Activated effector memory CD4-positive, alpha-beta T cell treated with Interleukin-2 at 50 U/mL for 16 hours (primary cell): ENCODE measurements at places on chromosomes 6 and 20.

DNA sequence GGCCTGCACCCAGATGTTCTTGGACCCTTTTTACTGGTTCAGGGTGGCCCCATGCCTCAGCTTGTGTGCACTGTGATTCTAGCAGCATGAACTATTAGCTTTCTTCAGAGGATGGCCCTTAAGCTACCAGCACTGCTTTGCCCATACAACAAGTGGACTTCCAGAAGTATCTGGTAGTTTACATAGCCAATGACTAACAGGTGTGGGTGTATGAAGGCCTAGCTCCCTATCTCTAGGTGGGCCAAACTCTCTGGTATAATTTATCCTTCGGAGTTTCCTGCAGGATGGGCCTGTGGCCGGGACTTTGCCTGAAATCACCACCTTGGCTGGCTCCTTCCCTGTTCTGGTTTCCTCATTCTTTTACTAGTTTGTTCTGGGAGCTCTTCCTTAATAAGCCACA, 26.1 kb upstream of the JAG1 start:
- no peak for DNase-seq

DNA sequence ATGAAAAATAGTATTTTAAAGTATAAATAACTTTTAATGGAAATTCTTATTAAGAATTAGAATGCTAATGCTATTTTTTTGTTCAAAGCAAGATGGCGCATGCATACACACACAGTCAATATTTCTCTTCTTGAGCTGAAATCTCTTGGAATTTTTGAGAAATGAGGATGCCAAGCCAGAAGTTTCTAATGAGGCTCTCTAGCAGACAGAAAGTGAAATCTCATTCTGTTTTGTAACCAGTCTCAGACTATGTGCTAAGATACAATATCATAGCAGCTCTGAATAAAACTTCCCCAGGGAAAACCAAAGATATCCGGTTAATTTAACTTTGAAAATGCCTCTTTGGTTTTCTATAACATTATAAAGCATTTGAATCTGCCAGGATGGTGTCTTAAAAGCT, 97.2 kb upstream of the HDAC2 start:
- DNase-seq, result no peak

- no peak for DNase-seq
Observed at GRCh38 chr20:13418263-13419229, 197.5 kb downstream of the ISM1 start.

GRCh38 chr6:116405138-116405537, 34.4 kb downstream of the DSE start:
- no peak for DNase-seq

DNA sequence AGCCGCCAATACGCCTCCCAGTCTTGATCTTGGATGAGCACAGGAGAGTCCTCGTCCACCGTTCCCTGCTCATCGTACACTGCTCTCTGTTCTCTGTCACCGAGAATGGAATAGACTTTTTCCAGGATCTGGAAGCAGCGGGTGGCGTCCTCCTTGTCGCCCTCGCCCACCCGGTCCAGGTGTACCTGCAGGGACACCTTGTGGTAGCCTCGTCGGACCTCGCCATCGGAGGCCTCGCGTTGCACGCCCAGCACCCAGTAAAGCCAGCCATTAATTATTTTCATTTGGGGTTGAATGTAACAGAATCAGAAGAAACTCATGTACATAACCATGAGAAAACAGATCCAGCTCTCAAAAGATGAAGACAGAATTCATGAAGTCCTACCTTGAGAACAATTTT, 59.9 kb downstream of the JAG1 start:
- no peak for DNase-seq

DNA sequence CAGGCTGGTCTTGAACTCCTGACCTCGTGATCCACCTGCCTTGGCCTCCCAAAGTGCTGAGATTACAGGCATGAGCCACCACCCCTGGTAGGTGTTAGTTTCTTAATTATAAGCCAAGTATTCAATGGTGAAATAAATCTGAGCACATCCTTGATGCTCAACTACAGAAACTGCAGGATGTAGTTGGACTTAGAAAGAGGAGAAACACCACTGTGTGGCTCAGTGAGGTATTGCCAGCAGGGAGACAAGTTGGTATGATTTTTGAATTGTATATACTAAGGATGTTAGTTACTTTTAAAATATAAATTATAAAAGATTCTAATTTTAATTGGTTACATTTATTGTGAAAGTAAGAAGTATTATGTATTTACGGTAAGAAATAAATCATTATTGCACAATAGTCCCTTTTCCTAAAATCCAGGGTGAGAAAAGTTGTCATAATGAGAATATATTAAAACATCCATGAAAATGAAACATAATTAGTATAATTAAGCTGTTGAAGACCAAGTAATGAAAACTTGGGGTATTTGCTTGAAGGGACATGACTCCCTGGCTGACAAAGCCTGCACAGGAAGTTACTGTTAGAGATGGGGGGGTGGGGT, 17.6 kb downstream of the SLC18B1 start:
- DNase-seq, result no peak

DNA sequence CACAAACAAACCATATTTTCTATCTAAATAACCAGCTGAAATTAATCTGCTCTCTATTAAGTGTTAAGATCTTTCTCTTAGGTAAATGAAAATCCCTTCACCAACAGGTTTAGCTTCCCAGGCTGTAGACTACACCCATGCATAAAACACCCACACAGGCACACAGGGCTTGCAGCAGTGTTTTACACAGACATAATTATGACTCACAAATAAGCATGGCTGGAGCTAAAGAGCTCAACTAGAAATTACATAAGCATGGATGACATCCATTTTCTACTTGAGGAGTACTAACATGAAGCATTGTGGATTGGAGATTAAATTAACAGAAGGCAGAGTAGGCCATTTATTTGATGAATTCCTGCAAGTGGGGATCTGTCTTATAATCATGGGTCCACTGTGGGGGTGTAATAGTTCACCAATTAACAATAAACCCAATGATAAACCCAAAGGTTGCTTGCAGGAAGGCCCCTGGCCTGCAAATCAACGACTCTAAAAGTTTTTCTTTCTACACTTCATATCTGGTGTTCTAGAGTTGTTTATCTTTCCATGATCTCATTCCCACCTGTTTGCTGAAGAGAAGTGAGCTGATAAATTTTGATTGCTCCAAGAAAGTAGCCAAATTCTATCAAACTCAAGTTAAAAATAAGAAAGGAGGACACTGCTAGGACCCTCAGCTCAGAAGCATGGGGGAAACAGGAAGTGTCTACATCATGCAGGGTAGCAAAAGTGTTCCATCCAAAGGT, 33.8 kb upstream of the E2F3 start:
- no peak for DNase-seq

DNA sequence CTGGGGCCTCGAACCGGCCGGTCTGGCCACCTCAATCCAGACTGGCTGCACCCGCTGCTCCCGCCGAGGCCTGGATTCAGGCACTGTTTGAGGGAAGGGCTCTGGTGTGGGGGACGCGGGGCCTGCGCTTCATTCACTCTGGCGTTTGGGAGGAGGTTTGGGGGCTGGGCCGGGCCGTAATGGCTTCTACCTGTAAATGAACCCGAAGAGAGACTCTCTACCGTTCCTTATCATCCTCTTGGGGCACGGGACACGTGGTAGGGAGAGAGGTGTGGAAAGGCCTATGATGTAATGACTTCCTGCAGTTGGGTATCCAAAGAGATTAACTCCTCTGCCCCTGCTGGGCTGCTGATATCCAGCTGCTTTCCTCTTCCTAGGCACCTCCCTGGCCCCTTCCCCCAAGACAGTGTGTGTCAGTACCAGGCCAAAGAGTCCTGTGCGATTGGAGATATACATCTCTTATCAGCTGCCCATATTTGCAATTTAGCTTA, 1.8 kb downstream of the FOXO3 start:
- DNase-seq, result no peak

DNA sequence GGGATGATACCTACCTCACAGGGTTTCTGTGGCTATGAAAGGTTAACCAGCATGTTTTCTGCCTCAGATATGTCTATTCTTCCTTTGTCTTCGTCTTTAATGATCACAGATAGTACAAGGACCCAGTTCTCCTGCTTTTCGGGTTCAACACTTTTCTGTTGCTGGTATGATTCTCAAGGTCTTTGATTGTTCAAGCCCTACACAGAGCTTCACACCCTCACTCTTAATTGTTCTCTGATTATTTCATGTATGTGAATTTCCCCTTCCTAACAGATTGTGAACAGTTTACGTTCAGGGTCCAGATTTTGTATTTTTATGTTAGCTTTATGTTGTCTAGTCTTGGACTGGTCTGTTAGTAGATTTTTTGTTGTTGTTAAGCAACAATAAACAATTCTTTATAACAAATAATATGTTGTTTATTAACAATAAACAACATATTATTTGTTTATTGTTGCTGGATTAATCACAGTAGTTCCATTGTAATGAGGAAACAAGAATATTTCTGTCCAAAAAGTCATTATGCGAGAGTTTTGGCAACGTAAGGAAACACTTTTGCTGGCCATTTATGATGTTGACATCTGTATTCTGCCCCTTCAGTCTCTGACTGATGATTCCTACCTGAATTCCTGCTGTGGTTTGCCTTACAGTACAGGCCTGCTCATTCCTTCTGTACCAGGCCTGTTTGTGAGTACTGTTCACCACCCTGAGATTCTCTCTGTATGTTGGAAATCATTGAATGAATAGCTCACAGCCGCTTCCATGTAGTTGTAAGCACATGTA, 27.2 kb upstream of the TULP4 start:
- DNase-seq, result no peak

DNA sequence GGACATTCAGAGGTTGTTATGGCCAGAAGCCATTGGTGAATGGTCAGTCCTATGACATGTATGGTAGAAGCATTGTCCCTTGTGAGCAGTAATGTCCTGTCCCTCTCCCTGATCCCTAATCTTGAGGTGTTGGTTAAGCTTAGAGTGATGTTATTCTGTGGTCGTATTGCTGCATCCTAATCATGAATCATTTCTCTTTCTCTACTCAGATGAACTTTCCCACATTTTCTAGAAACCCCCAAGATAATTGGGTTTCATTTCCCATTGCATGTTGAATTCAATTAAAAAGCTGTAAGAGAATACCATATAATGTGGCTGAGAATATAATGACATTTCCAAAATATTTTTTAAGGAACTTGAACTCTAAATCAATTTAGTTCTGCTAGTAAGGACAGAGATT, 175.1 kb downstream of the PLCB4 start:
- DNase-seq, result no peak

DNA sequence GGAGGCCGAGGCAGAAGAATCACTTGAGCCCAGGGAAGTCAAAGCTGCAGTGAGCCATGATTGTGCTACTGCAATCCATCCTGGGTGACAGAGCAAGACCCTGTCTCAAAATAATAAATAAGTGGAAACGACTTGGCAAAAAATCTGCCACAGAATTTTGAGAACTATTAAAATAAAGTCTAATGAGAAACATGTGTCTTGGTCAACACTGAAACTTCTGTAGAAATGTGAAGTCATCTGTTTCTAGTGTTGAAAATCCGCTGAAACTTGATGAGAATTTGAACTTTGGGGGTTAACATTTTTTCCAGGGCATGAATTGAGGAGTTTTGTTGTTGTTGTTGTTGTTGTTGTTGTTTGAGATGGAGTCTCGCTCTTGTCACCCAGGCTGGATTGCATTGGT, 29.0 kb upstream of the BCLAF1 start:
- DNase-seq, result no peak

DNA sequence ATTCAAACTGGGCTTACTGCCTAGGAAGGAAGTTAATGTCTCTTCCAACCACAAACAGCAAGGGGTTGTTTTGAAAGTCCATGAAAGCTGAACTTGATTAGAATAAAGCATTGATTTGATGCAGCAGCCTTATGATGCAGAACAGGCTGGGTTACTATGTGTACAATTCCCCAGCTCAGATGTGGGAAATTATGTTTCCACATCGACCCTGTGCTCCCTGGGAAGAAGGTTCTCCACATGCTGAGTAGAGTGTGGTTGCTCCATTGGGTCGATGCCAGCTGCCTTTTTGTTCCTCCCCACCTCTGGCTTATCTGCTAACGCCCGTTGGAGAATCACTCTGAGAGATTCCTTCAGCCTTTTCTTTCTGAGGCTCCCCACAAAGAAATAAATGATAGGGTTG, 1.2 kb downstream of the MAS1L start:
- no peak for DNase-seq

DNA sequence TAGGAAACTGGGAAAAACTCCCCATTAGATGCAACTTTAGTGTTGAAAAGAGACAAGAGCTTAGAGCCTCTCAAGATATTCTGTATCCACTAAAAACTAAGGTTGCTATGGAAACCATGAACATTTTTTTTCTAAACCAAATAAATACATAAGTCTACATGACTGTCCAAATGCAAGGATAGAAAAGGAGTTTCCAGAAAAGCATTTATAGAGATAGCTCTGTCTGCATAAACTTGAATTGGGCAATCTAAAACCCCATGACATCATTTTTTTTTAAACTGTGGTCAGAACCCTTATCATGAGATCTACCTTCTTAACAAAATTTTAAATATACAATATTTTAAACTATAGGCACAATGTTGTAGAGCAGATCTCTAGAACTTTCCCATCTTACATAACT, 36.4 kb upstream of the FAM83B start:
- no peak for DNase-seq

DNA sequence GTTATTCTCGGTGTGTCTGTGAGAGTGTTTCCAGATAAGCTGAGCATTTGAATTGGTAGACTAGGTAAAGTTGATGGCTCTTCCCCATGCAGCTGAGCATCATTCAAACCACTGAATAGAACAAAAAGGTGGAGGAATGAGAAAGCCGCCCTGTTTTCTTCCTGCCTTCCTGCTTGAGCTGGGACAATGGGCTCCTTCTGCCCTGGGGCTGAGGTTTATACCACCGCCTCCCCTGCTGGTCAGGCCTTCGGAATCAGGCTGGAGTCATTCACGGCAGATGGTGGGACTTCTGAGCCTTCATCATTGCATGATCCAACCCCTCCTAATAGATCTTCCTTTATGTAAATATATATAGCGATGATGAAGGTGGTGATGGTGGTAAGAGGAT, 124.9 kb downstream of the ANKRD60 start:
- no peak for DNase-seq

- DNase-seq, result no peak
Observed at GRCh38 chr6:113782636-113783035, 74.5 kb upstream of the MARCKS start.

- no peak for DNase-seq
Observed at GRCh38 chr6:5335020-5335419, 73.7 kb downstream of the FARS2 start.

GRCh38 chr6:117465691-117466090, 16.8 kb upstream of the DCBLD1 start:
- DNase-seq, result no peak

GRCh38 chr20:1775117-1775516, 117.5 kb upstream of the SIRPG start:
- DNase-seq, result no peak

GRCh38 chr6:110689275-110689935, 125.9 kb downstream of the CDK19 start:
- DNase-seq, result no peak

- no peak for DNase-seq
Observed at GRCh38 chr6:69164564-69165229, 529.6 kb downstream of the ADGRB3 start.

DNA sequence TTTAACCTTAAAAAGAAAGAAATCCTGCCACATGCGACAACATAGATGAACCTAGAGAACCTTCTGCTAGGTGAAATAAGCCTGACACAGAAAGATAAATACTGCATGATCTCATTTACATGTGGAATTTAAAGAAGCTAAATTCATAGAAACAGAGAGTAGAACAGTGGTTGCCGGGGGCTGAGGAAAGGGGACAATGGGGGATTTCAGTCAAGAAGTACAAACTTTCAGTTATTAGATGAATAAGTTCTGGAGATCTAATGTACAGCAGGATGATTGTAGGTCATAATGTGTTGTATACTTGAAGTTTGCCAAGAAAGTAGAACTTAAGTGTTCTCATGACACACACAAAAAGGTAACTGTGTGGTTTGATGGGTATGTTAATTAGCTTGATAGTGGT, 204.3 kb upstream of the PRSS16 start:
- DNase-seq, result no peak

GRCh38 chr6:37097335-37097734, 72.6 kb upstream of the PIM1 start:
- no peak for DNase-seq
